ENCODE measurements at places on chromosomes 16 and 17. TPM values are rescaled to one million over a fixed set of nuclear protein-coding genes. Genes with fewer than 3 reads are reported as not detected.

DNA sequence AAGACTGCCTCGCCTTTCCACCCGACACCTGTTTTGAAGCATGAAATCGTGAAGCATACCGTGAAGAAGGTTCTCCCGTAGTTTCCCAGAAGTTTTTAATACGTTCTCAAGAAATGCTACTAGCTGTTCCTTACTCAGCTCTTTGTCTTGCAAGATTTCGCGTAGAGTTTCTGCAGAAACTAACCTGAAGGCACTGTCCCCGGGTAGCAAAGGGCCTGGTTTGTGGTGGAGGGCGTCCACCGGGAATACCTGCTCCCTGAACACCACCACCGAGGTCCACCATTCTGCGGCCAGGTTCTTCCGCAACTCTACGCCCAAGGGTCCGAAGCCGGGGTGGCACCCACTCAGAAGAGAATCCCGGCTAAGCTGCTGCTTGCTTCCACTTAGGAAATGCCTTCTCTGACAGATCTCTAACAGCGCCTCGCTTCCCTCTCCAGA is 487 bp downstream of the POLG2 start:
- no peak for DNase-seq

DNA sequence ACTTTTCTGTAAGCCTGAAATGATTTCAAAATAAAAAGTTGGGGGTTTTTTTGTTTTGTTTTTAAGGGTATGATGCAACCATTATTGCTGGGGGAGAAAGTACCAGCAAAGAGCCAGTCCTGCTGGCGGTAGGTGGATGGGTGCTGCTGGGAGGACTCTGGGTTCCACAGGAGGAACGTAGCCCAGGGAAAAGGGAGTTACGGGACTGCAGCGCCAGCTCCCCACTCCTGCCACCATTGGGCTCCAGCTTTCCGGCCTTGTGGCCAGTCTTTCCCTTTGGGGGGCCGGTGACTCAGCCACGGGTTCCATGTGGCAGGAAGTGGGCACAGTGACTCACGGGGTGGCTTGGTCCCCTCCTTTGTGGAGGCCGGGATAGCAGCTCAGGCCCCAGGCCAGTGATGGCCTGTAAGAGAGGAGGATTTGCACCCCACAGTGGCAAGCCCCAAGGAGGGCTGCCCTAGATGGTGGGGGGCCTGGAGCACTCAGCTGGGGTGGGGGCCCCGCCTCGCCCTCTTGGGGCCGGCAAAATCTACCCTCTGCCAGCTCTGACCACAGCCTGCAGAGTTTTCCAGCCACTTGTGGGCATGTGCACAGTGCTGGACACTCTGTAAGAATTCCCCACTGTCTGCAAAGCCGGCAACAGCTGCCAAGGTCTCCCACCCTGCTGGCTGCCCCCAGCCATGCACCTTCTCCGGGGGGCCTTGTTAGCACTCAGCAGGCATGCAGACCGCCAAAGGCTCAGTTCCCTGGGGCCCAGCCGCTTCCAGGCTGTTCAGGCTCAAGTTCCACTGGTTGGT is 30.4 kb downstream of the SOCS3 start:
- peak; percentile 85 for DNase-seq

The NEURL4 gene
- 20.3 TPM for total RNA-seq

DNA sequence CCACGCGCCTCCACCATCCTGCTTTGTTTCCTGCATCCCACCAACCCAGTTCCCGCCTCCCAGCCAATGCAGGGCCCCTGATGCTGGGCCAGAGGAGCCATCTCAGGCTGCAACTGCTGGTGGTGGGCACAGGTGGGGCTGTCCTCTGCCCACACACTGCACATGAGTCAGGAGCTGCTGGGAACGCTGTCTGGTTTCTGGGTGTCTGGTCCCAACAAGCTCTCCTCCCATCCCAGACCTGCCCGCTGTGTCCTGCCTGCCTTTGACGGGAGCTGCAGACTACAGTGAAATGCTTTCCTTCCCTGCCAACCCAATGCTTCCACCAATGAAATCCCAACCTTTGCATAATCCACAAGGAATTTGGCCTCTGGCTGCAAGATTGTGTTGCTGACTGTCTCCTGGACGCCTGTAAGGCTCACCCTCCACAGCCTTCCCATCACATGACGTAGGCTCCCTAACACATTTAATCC is 98.9 kb downstream of the N4BP1 start:
- DNase-seq, result peak; percentile 82

- DNase-seq, result no peak
These were observed 5.6 kb upstream of the TMEM88 start for GRCh38 chr17:7849130-7849750.

GRCh38 chr16:14437426-14437825 is 192.6 kb downstream of the PARN start:
- DNase-seq, result no peak

The PLLP gene
- total RNA-seq, result not detected

DNA sequence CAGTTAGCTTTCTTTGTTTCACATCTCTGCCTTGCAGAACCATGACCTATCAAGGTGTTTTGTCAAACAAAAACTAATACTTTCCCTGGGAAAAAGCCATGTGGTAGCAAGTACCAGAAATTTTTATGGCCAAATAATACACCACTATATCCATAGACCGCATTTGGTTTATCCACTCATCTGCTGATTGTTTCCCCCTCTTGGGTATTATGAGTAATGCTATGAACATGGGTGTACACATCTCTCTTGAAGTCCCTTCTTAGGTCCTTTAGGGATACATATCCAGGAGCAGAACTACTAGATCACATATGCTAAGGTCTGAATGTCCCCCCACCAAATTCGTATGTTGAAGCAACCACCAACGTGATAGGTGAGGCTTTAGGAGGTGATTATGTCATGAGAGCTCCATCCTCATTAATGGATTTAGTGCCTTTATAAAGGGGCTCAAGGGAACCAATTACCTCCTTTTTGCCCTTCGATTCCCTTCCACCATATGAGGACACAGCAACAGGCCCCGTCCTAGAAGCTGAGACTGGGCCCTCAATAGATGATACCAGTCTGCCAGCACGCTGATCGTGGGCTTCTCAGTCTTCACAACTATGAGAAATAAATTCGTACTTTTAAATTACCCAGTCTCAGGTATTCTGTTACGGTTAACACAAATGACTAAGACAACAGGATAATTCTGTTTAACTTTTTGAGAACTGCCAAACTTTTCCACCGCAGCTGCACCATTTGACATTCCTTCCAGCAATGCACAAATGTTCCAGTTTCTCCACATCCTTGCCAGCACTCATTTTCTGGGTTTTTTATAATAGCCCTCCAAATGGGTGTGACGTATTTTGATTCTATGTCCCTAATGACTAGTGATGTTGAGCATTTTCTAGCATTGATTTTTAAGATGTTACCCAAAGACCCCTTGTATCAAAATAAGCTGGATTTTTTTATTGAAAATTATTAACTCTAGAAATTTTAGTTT is 30.0 kb downstream of the SIAH1 start:
- no peak for DNase-seq

- no peak for DNase-seq
These were observed 58.0 kb downstream of the GOSR1 start for GRCh38 chr17:30534938-30535921.

GRCh38 chr16:52446080-52446479 is 100.9 kb downstream of the TOX3 start:
- no peak for DNase-seq

GRCh38 chr17:63370696-63371095 is 75.4 kb downstream of the CYB561 start:
- DNase-seq, result no peak
